Stimulated activated CD4-positive, alpha-beta T cell treated with anti-CD3 and anti-CD28 coated beads, Interleukin-12 subunit alpha, Interleukin-12 subunit beta, amount 100 ng/mL, for 4 hours (primary cell): ENCODE measurements at places on chromosomes 16 and 17.

GRCh38 chr17:41629316-41629715, 4.9 kb upstream of the KRT17 start:
- no peak for DNase-seq

DNA sequence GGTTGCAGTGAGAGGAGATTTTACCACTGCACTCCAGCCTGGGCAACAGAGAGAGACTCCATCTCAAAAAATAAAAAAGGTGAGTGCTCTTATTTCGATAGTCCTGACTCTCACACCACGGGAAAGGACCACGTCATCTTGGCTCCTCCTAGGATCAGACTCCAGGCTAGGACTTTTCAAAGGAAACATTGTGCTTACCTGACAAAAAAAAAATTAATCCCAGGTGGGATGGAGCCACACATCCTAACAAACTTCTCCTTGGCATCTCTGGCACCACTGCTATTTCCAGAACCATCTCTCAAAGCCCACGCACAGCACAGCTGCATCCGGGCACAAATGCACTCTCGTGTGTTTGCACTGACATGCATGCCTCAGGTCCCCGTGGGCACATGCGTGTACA, 262.4 kb downstream of the ENGASE start:
- no peak for DNase-seq

GRCh38 chr17:63609816-63610573, 9.3 kb downstream of the TACO1 start:
- no peak for DNase-seq

DNA sequence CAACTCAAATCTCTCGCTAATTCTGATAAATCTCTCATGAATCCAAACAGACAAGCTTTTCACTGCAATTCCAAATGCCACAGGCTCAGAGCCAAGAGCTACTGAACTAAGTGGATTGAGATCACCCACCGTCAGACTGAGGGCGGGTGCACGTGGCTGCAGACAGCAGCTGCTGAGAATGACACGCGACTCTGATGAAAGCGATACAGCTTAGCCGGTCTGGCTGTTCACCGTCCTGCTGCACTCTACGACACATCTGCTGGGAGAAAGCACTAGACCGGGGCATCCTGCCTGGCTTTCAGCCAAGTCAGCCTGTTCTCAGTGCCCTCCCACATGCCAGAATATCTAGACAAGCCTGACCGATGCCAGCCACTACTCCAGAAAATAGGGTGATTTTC, 42.6 kb downstream of the KLHDC4 start:
- no peak for DNase-seq

DNA sequence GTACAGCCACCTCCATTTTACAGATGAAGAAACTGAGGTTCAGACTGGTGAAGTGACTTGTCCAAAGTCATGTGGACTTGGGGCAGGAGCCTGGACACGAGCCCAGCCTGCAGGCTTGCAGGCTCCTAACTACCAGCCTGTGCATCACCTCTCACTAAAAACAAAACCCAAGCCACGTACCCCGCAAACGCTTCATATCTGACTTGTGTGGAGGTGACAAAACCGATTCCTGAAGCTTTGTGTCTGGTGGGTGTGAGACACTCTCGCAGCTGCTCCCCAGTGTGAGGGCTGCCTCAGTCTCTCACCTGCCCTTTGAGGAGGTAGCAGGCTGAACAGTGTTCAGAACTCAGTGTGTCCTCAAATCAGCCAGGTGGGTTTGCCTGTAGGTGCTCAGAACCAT, 8.4 kb downstream of the HNF1B start:
- DNase-seq: no peak

DNA sequence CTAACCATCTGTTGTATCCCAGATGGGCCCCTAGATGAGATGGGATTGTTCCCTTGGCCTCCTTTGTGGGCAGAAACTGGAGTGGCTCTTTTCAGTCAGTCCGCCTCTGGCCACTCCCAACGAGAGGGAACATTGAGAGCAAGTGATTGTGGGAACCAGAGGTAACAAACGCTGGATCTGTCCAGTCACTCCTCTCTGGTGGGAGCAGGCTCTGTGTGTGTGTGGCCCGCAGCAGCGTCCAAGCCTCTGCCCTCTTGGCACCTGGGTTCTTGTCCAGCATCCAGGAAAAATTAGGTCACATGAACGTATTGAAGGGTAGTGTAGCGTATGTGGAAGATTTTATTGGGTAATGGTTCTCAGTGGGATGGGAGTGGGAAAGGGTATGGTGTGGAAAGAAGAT, 101.9 kb upstream of the COX10 start:
- no peak for DNase-seq

DNA sequence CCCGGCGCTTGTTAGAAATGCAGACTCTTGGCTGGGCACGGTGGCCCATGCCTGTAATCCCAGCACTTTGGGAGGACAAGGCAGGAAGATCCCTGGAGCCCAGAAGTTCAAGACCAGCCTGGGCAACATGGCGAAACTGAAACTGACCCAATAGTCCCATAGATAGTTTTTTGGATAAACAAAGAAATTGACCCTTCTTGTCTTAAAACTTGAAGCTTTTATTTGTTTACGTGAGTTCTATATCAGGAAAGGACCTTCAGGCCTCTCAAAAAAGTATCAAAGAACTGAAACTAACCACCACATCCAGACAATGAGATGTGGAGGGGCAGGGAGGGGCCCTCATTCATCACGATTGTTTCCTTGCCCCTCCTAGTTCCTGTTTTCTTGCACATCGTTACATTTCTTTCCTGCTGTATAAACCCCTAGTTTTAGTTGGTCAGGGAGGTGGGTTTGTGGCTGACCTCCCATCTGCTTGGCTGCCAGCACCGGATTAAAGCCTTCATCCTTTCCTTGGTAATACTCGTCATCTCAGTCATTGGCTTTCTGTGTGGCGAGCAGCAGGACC, 29.9 kb upstream of the PRM1 start:
- no peak for DNase-seq

- no peak for DNase-seq
Observed at GRCh38 chr17:70187383-70187782, 18.1 kb downstream of the KCNJ2 start.

- peak; percentile 98 for DNase-seq
Observed at GRCh38 chr16:2023092-2024031, 3.3 kb upstream of the NHERF2 start.

DNA sequence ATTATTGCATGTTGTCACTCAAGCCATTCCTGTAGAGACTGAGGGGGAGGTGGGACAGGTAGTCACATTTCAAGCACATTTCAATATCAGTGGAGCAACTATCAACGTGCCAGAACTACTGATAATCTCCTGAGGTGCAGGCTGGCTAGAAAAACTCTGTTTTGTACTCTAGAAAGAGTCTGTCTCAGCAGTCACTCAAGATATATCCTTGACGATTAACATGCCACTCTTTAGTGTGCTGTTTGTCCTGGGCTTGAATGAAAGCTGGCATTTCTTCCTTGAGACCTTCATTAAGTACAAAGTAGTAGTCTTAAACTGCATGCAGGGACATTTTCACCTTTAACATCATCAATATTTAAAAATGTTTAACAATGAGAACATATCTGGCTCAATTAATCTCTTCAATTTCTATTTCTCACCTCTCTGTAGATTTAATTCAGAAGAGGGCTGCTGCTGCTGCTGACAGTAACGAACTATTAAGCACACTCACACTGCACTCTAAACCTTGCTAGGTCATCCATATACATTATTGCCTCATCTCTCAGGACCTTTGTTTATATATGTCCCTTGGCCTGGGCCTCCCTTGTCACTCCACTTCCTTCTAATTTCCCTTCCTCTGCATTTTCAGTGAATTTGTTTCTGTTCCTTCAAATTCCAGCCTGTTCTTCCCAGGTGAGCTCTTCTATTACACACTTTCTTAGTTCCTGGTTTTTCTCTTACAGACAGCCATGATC, 412.0 kb downstream of the HAPSTR1 start:
- no peak for DNase-seq

GRCh38 chr16:11673091-11674000, 5.1 kb downstream of the SNN start:
- DNase-seq: no peak

GRCh38 chr16:24986512-24987303, 28.5 kb downstream of the ARHGAP17 start:
- no peak for DNase-seq

DNA sequence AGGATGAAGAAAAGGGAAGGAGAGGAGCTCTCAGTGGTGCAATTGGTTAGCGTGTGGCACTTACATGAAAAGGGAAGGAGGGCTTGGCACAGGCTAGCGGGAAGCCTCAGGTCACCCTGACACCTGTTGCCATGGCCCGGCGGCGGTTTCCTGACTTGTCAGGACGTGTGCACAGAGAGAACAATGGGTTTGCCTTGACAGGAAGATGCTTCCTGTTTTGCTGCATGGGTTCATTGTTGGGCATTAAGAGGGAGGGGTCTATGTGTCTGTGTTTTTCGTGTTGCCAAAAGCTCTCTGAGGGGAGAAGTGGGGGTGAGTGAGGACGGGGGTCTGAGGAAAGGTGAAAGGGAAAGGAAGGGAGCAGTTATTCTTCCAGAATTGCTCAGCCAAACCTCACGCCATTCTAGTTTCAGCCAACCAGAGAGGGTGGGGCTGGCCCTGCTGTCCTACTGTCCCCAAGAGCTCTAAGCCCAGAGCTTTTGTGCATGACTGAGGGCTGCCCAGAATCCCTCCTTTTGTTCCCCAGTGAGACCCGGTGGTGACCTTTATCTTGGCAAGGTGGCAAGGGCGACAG, 17.1 kb upstream of the CCR7 start:
- no peak for DNase-seq

DNA sequence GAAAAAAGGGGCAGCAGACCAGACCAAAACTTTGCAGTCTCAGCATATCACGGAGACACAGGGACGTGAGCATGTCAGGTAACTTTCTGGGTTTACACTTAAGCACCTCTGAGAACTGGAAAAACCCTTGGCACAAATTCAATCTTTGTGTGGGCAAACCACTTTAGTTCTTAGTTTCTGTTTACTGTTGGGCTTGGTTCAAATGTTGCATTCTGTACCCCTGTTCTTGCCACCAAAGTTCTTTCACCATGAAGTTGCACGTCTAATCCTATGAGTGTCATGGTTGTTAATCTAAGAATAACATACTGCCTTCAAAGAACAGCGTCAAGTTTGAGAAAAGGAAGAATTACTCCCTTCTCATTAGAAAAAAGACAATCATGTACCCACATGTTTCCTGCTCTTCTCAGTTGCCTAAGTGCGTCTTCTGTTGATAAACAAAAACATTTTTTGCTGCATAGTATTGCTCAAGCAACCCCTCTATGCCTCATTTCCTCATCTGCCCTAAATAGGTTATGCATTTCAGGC, 11.6 kb downstream of the KRT33A start:
- no peak for DNase-seq

GRCh38 chr16:51734220-51734619, 583.1 kb upstream of the SALL1 start:
- DNase-seq: no peak

- DNase-seq: no peak
Observed at GRCh38 chr16:30108059-30108850, 5.1 kb downstream of the GDPD3 start.

DNA sequence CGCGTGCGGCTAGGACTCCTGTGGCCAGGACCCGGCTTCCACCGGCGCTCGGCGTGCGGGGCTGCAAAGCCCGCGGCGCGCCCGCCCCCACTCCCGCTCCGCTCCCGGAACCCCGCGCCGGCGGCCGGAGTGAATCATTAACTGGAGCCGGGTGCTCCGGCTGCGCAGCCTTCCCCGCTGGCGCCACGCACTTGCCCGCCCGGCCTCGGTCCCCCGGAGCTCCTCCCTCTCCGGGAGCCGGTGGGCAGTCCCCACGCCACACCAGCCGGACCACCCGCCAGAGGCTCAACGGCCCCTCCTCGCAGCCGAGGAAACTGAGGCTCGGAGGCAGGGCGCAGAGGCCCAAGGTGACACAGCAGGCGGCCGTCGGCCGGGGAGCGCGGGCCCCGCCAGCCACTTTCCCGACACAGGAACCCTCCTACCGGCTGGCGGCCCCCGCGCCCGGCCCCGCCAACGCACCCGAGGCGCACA, 580 bp downstream of the BCAR1 start:
- no peak for DNase-seq

GRCh38 chr16:83983491-83983890, 15.4 kb downstream of the NECAB2 start:
- DNase-seq: no peak

DNA sequence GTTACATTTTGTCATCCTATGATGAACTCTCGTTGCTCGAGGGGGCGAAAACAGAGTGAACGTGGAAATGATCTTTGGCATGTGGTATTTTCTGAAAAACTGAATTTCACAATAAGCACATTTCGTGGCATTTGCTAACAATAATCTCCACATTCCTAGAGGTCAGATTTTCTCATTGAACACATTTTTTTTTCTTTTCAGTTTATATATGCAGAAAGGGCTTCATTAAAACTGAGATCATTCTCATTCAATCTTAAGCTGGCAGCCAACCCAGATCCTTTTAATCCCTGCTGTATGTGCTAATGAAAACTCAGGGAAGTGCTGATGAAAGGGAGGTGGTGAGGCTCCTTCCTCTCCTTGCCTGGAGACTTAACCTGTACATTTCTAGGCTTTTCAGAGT, 52.6 kb downstream of the PRKCA start:
- no peak for DNase-seq

DNA sequence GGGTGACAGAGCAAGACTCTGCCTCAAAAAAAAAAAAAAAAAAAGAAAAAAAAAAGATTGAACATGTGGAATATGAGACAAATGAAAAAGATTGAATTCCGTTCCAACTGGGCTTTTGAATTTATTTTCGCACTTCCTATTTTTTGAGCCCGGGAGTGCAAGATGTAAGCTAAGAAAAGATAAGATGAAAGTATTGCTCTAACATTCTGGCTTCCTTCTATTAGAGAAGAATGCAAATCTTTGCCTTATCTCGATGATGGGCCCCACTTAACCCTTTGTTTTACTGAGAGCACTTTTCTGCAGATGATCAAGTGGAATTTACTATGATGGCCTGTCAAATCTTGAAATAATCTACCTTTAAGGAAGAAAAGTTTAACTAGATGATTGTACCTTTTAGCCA, 96.3 kb downstream of the WWOX start:
- no peak for DNase-seq

DNA sequence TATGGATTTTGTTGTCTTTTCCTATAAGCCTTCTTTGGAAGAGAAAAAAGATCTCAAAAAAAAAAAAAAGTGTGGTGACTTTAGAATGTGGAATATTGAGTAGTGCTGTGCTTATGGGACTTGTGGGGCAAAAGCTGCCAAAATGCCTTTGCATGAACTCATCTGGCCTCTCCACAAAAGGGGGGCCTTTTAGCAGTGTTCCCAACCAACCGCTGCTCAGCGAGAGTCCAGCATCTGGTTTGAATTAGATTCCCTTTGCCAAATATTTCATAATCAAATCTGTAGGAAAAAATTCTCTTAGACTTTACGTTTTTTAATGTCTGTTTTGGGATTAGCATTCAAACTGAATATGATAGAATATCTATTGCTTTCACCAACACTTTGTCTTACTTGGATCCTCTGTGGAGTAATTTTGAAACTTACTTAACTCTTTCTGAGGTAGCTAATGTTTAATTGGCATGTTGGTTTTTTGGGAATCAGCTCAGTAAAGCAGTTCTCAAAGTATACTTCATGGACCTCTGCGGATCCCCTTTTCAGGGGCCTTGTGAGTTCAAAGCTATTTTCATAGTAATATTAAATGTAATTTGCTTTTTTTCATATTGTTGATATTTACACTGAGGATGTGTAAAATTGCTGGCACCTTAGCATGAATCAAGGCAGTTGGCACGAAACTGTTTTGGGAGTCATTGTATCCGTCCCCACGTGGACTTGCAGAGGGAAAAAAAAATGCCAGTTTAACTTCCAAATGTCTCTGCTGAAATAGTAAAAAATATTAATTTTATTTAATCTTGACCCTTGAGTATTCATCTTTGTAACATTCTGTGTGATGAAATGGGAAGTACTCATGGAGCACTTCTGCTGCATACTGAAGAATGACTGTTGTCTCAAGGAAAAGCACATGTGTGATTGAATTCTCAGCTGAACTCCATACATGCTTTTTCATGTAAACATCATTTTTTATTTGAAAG, 34.7 kb upstream of the VPS4A start:
- no peak for DNase-seq
